ENCODE measurements at places on chromosomes 12 and 14.

DNA sequence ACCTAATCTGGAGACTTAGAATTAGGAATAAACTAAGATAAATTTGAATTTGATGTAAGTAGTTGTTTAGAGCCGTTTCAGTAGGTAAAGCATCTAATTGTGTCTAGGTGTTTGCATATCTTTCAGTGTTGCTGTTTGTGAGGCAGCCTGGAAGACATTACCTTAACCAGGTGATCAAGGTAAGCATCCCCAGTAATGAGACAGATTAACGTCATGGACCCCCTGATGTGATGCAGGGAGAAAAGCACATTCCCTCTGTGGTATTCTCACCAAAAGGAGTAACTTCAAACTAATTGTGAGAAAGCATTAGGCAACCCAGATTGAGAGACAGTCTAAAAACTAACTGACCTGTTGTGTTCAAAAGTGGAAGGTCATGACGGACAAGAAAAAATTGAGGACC, 251.6 kb downstream of the NUAK1 start:
- DNase-seq = no peak

GRCh38 chr12:20420557-20420956, 52.2 kb downstream of the PDE3A start:
- DNase-seq = no peak

DNA sequence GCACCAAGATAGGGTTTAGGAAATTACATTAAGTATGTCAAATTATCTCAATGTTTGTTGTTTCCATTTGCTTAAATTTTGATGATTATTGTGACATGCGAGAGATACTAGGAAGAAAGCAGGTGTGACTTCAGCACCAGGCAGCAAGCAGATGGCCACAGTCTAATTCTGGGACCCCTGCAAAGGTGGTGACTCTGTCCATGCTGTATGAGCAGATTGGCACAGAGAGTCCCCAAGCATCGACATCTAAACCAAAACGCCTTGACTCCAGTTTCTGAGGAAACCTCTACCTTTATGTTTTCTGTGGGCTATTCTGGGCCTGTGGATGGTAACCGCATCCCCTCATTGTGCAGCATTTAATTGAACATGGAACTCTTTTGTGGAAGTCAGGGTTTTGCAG, 670.1 kb upstream of the TMEM132C start:
- DNase-seq = no peak

GRCh38 chr14:102479777-102480176, 29.8 kb downstream of the ANKRD9 start:
- DNase-seq = no peak

DNA sequence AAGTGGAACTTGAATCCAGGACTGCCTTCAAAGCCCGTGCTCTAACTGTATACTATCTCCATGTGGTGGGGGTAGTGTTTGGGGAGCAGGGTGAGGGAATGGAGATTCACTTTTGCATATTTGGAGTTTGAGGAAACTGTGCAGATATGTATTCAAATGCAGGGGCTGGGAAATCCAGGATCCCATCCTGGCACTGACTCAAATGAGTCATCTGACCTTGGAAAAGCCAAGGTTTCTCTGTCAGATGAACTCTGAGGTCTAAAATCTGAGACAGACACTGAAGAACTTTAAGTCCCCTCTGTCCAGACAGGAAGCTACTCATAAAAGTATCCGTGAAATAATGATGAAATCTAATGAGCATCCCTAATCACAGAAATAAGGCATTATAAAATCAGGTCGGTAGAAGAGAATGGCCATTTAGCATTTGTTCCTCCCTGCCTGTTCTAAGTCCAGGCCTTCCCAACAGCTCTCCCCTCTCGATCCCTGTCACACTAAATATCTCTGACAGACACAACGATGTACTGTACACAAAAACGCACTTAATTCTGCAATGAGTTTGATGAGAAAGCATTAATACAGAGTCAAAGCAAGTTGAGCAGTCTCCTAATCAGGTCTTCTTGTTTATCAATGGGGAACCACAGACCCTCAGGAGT, 14.4 kb downstream of the NIN start:
- no peak for DNase-seq

DNA sequence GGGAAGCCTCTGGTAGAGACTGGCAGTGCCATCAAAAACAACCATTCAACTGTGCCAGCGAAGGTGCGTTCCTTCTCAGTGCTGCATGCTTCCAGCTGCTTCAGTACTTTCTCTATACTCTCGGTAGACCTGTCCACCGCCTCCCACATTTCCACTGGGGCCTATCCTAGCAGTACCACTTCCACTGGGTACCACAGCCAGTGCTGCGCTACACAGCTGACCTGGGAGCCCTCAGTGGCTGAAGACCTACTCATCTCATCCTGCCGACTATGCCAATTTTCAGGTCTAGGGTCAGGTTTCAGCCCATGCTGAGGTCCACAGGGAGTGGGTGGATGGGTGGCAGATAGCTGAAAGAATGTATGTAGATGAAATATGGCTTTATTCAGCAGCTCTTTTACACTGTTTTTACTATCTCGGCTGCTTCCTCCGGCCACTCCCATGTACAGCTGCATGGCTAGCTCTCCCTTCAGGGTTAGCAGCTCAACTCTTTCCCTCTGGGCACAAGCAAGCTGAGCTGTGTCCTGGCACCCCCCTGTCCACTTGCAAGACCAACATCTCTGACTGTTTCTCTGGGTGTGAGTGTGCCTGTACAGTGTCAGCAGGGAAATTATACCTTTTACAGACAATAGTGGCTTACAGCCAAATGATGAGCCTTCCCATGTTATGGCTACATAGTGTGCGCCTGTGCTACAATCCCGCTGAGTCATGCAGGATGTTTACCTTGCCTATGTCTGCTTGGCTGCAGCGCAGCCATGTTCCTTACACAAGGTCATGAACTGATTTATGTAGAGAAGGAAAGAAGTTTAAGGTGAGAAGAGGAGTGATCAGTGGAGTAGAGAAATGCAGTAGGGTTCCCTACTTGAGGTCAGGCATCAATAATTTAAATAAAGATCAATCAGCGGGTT, 125.7 kb upstream of the DDHD1 start:
- DNase-seq = no peak

DNA sequence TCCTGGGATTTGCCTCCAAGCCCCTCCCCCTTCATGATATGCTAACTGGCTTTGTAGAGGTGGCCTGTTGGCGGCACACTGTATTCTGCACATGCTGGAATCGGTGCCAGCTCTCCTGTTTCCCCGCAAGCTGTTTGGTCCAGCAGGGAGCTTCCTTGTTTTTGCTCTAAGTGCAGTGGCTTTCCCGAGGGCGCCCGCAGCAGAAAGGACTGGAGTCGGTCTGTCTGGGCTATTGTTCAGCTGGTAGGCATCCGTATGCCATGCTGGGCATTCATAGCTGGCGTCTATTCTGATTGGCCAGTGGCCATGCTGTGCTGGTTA, 88.9 kb upstream of the MED13L start:
- no peak for DNase-seq

All from hippocampal formation (tissue), 2 donors.